ENCODE measurements at places on chromosomes 6 and 20.

DNA sequence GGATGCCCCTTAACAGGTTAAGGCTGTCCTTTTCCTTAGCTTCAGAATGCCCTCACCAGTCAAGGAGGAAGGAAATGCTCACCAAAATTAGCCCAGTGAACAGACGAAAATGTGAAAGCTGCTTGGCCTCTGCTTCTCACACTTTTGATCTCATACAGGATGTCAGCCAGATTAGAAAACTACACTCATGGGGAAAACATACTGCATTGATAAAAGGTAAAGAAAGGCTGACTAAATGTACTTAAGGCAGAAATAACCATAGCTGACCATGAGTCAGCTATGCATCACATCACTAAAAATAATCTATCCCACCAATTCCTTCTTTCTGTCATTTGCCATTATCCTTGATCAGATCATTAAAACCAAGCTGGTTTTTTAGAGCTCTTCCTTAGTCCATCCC, 198.4 kb upstream of the TENT5A start:
- no peak for DNase-seq

DNA sequence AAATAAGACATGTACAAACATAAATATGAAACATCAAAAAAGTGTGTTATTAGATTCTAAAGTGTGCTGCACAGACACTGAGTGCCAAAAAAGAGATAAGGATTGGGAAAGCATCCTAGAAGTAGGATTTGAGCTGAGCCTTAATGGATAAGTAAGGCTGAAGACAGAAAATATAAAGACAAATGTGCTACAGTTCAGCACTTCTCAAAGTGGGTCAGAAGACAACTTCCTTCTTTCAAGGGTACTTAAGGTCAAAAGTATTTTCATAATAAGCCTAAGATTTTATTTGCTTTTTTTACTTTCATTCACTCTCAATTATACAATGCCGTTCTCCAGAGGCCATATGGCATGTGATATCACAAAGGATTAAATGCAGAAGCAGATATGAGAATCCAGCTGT, 16.8 kb downstream of the USP45 start:
- DNase-seq, result no peak

DNA sequence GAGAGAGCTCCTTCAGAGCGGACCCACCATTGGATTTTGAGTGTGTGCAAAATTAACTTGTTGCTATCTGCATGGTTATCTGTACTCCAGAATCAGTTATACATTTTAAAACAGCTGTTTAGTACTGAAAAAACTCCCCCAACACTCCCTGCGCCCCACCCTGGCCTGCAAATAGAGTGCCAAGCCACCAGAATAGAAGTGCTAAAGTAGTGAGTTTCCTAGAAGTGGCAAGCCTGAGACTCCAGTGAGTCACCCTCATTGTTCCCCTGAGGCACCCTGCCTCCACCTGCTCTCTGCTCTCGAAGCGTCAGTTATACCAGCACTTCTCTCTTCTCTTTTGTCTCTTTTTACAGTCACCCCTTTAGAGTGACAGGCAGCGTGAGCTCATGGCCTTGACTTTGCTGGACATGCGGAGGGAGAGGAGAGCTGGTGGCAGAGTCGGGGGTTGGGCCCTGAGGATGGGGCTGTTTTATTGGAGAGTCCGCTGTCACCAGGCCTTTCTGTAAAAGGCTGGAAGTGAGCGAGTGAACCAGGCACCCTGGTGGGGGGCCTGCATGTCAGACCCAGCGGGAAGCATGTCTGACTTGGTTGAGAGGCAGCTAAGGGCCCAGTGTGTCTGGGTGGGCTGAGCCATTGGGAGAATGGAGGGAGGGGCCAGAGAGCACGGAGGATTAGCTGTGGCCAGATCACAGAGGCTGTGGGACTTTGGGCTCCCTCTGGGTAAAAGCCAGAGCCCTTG, 10.4 kb downstream of the IGF2R start:
- peak; percentile 35 for DNase-seq

- DNase-seq, result peak; percentile 13
Observed at GRCh38 chr20:64103871-64104666, 3.3 kb downstream of the NPBWR2 start.

GRCh38 chr6:31356216-31356945, 598 bp downstream of the HLA-B start:
- no peak for DNase-seq

GRCh38 chr6:163354761-163355425, 59.6 kb upstream of the QKI start:
- peak; percentile 24 for DNase-seq

- peak; percentile 80 for DNase-seq
Observed at GRCh38 chr20:44748005-44748370, 2.3 kb downstream of the KCNK15 start.

DNA sequence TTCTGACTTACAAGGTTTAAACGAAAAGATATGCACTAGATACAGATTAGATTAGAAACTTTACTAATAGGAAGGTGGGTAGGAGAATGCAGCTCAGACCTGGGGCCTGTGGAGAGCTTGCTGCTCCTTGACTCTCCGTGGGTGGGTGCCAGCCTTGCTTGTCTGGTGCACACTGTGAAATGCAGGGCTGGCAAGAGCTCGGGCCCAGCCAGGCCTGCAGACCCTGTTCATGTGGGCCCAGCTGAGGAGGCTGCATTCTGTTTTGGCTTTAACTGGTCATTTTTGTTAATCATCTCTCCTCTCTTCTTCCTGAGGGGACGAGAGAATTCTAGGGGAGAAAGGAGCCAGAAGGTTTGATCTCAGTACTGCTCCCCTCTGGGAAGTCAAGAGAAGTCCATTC, 325.4 kb downstream of the QKI start:
- DNase-seq, result no peak

GRCh38 chr6:1611322-1611571, 1.5 kb downstream of the FOXC1 start:
- peak; percentile 74 for DNase-seq

GRCh38 chr6:83808926-83809325, 44.2 kb upstream of the RIPPLY2 start:
- DNase-seq, result no peak

GRCh38 chr6:127533011-127533410, 13.9 kb upstream of the MTCL3 start:
- DNase-seq, result no peak

GRCh38 chr20:57713505-57713903, 3.7 kb upstream of the PMEPA1 start:
- no peak for DNase-seq

GRCh38 chr6:68760941-68761676, 126.0 kb downstream of the ADGRB3 start:
- DNase-seq, result peak; percentile 22

DNA sequence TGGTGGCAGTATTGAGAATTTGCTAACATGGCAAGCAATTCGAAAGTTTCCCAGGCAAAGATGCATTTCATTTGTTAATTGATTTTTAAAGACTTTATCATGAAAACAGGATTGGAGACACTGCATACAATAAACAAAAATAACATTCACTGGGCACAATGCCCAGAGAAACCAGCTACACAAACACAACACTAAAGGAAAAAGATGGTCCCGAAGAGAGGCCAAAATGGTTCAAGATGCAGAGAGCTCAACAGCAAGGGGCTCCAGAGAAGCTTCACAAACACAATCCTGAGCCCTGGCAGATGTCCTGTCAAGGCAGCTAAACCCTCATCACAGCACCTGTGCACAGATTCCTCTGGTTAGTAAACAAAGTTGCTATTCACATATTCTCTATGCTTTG, 79.3 kb downstream of the INSM1 start:
- no peak for DNase-seq

DNA sequence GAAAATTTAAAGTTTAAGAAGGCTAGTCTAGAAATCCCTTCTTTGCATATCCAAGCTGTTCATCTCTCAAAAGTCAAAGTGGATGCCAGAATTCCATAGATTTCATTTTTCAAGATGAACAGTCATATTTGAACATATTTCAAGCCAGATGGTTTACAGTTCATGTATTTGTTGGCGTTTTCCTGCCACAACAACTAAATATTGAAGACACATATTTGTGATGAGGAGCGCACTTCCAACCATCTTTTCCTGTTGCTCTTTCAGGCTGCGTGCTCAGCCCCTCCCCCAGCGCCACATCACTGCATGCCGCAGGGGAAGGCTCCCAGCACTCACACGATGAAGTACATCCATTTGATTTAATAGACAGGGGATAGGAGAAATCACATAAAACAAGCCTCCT, 5.9 kb upstream of the NOX3 start:
- no peak for DNase-seq

GRCh38 chr6:151682251-151682650, 125.2 kb upstream of the ESR1 start:
- DNase-seq, result no peak

DNA sequence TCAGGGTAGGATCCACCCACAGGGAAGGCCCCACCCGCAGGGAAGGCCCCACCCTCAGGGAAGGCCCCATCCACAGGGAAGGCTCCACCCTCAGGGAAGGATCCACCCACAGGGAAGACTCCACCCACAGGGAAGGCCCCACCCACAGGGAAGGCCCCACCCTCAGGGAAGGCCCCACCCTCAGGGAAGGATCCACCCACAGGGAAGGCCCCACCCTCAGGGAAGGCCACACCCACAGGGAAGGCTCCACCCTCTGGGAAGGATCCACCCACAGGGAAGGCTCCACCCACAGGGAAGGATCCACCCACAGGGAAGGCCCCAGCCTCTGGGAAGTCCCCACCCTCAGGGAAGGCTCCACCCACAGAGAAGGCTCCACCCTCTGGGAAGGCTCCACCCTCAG, 40.5 kb downstream of the KCNQ2 start:
- DNase-seq, result peak; percentile 55

GRCh38 chr6:617456-618100, 39.3 kb downstream of the HUS1B start:
- DNase-seq, result no peak

- DNase-seq, result no peak
Observed at GRCh38 chr20:8156235-8157079, 24.4 kb downstream of the PLCB1 start.

- no peak for DNase-seq
Observed at GRCh38 chr6:168333039-168333438, 13.5 kb upstream of the DACT2 start.

- no peak for DNase-seq
Observed at GRCh38 chr6:3317741-3318211, 59.0 kb downstream of the PSMG4 start.

GRCh38 chr6:16470502-16471221, 232.3 kb downstream of the GMPR start:
- DNase-seq, result no peak

- no peak for DNase-seq
Observed at GRCh38 chr20:23167431-23167830, 81.3 kb upstream of the CD93 start.

DNA sequence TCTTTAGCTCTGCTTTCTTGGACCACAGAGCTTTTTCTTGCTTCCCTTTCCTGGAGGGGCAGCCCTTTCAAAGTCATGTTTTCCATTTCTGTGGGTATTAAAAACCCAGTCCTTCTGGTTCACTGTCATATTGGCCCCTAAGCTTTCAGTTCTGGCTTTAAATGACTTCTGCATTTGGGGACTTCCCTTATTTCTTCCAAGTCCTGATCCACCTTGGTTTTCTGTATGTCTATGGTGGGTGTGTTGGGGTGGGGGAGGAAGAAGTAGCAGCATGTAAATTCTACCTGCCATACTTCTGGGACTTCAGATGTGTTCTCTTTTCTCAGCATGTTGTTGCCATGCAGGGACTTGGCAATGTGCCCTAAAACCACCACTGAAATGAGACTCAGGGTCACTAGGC, 77.1 kb upstream of the EMILIN3 start:
- DNase-seq, result no peak

- no peak for DNase-seq
Observed at GRCh38 chr6:138931660-138932059, 56.4 kb downstream of the REPS1 start.

DNA sequence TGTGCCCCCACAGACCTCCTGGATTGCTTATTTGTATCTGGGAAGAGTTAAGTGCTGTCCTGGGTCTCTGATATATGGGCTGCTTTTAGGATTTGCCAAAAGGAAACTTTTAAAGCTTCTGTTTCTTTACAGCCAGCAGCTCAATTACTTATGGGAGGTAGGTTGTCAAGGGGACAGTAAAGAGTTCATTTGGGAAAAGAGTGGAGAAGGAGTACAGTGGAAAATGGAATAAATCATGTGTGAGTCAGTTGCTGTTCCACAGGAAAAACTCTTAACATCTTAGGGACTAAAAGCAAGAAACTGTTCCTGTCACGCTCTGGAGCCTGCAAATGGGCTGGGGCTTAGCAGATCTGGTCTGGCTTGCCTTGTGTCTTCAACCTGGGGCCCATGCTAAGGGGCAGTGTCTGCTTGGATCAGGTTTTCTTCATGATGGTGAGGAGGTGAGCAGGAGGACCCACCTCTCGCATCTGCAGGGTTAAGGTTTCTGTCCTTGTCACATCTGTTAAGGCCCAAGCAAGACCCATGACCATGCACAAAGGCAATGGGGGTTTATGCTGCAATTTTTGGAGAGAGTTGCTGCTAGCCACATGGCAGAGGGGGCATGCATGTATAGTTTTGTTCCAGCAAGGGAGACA, 8.7 kb upstream of the CST1 start:
- DNase-seq, result no peak

GRCh38 chr20:37413023-37413334, 67.0 kb downstream of the SRC start:
- DNase-seq, result no peak

DNA sequence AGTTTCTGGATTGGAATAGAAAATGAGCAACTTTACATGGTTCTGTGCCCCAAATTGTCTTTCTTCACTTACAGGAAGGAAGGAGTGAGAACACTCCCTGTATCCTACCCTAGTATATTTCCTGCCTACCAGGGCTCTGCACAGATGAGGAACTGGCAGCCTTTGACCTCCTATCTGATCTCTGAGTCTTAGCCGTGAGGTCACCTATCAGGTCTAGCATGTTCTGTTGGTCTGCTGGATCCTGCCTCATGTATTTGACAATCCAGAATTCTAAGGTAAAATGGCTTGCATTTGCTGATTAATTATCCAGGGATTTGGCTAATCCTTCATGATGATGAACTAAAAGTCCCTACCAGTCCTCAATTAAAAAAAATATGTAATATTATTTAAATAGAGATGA, 35.0 kb upstream of the TRAM2 start:
- DNase-seq, result no peak

DNA sequence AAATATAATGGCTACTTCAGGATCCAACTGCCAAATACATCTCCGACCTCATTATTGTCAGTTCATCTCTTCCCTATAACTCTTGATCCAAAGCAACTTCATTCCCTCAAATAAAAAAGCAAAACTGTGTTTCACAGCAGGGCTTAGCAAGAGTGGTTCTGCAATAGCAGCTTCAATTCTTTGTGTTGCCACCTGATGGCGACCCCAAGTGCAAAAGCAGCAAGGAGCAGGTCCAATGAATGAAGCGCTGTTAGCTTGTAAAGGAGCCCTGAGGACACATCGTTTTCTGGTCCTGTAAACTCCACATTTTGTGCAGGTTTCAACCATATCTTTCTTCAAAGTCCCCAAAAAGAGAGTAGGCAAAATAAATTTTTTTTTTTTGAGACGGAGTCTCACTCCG, 19.6 kb downstream of the RTN4IP1 start:
- DNase-seq, result peak; percentile 46

Measured in BE2C (cell line).